Fibroblast of skin of back (primary cell): ENCODE measurements at places on chromosomes 3 and 15.
A peak's percentile ranks its signal among the peaks of the same experiment; 100 is the strongest.

- no peak for DNase-seq
These were observed 13.1 kb downstream of the PARL start for GRCh38 chr3:183871541-183871940.

- DNase-seq, result no peak
These were observed 237.2 kb downstream of the MBNL1 start for GRCh38 chr3:152505926-152506325.

- DNase-seq, result peak; percentile 72
These were observed 9.2 kb upstream of the PDZRN3 start for GRCh38 chr3:73633916-73634344.

DNA sequence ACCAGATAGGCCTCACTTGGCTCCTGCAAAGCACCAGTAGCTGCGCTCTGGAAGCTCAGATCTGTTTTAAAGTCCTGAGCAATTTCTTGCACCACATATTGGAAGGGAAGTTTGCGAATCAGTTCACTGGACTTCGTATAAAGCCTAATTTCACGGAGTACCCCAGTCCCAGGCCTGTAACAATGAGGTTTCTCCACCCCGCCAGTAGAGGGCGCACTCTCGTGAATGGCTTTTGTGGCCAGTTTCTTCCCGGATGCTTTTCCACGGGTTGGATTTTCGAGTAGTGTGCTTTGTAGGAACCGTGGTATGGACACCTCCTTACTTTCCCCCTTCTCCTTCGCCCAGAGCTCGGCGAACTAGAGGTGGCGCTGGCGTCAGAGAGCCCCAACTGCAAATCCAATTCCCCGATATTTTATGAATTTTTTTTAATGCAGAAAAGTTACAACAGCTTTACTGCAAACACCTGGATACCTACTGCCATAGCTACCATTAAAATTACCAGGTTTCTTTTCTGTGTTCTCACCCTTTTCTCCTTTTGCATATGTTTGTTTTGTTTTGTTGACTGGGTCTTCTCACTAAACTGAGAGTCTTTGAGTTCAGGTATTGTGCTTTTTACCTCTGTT is 13.3 kb downstream of the RARB start:
- DNase-seq, result no peak

DNA sequence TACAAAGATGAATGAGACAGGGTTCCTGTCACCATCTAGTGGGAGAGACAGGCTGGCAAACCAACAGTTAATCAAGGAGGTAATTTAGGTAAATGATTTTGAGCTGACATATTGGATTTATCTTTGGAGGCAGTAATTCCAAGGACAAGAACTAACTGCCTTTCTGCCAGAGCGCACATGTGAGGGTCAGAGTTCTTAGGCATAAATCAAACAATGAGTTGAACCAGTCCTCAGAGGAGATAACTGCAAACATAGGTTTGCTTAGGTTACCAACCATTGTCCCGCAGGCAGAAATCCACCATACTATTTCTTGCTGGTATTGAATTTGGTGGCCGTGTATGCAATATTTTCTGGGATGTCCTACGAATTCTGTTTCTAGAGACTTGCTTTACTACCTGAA is 14.2 kb upstream of the PPP1R2 start:
- no peak for DNase-seq

- DNase-seq, result peak; percentile 90
These were observed 305.0 kb upstream of the C2CD4B start for GRCh38 chr15:62469874-62470688.

GRCh38 chr3:141392897-141393734 is 24.8 kb downstream of the ZBTB38 start:
- DNase-seq, result peak; percentile 56

DNA sequence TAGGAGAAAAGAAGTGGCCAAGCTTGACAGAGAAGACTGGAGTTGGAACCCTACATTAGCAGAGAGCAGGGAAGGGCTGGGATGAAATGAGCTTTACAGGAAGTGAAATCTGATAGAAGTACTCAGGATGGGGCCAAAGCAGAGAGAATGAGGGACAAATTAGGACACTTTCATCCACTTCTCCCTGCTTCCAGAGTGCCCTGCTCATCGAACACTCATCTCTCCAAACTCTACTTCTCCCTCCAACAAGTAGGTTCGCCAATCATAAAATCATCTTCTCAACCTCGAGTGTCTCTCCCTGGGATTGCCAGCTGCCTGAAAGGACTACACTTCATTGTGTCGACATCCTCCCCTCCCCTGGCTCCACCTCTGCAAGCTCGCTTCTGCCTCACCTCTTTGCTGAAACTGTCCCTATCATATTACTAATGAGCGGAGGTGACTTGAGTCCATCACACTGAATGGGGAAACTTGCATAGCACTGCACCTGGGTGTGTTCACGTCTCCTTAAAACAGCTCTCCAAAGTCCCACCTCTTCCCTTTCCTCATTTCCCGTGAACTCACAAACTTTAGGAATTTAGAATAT is 365.8 kb downstream of the FOXP1 start:
- DNase-seq, result no peak

DNA sequence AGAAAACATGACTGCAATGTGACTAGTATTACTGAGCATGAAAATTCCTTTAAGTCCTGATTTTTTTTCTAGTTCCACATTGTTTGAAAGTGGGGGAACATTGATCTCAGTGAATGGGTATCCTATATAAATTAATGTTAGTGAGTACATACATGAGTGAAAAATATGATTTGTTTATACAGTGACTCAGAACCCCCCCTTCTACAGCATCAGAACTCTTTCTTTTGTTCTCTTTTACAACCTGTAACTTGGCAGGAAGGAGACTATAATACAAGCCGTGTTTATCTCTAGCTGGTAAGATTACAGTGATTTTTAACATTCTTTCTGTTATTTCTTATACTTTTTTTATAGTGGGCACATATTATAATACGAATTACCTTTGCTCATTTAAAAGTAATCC is 384.7 kb downstream of the PDCD6IP start:
- DNase-seq, result no peak
